NCI-H446 treated with DMSO at 0.1 percent for 48 hours (cell line): ENCODE measurements at places on chromosomes 12 and 14.
A peak's percentile ranks its signal among the peaks of the same experiment; 100 is the strongest.

- DNase-seq: no peak
Observed at GRCh38 chr12:117790198-117790597, 178.6 kb downstream of the KSR2 start.

GRCh38 chr12:3010214-3010930 lies 51.2 kb downstream of the TEAD4 start:
- no peak for DNase-seq

- no peak for DNase-seq
Observed at GRCh38 chr12:91250273-91250665, 67.7 kb upstream of the DCN start.

- DNase-seq: no peak
Observed at GRCh38 chr14:86797075-86797351, 1196.0 kb downstream of the GALC start.

DNA sequence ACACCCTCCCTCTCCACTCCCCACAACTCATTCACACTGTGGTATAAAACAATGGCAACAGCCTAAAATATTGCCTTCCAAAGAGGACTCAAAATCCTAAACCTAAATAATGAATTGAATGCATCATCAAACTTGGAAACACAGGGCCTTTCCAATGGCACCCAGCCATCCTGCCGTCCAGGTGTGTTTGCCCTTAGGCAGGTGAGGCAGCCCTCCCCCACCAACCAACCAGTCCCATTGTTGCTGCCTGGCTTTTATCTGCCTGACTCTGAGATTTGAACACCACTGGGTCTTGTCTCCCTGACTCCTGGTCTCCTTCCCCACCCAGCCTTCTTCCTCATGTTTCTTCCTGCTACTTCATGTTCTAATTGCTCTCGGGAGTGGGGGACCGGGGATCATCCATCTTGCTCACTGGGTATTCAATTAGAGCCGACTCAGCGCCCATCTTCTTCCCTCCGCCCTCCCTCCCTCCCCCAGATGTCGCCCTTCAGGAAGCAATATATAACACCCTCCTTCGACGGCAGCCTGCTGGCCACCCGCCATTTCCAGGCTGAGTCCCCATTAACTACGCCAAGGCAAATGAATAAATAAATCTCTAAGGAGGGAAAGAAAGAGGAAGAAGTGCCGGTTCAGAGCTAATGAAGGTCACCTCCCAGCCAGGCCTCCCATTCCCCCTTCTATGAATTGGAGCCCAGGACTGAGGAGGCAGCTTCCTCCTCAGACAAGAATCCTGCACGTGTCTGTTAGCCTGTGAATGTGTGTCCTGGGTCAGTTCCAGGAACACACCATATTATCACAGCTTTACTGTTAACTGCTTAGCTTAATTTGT lies 36.3 kb upstream of the NTF3 start:
- DNase-seq: peak; percentile 14

GRCh38 chr14:78746086-78746595 lies 576.0 kb downstream of the NRXN3 start:
- DNase-seq: no peak

GRCh38 chr12:93699271-93700145 lies 22.3 kb downstream of the CRADD start:
- DNase-seq: no peak
